ENCODE measurements at places on chromosomes 11 and 22.

GRCh38 chr11:3984896-3985295 is 109.7 kb upstream of the RRM1 start:
- DNase-seq, result no peak

DNA sequence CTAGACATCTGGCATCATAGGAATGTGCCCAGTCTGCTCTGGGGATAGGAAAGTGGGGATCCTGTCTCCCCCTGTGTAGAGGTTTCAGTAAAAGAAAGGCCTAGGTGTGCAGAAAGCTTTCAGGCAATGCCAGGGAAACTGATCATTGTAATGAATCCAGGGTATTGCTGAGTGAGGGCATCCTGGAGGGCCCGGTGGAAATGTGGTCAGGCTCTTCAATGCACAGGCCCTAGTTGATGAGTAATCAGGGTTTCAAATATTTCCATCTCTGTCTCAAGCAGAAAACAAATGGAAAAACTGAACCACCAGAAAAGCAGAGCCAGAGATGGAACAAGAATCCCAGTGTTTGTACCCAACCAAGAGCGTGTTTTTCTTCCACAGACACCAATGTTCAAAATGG is 2.0 kb downstream of the CD3E start:
- no peak for DNase-seq

GRCh38 chr11:49302360-49302759 is 94.0 kb upstream of the FOLH1 start:
- DNase-seq, result peak; percentile 33

GRCh38 chr22:45318558-45319323 is 9.0 kb downstream of the FAM118A start:
- DNase-seq, result no peak

GRCh38 chr11:108897071-108897481 is 232.2 kb downstream of the DDX10 start:
- DNase-seq, result no peak

Measured in MM.1S (cell line).